ENCODE measurements at places on chromosomes 3 and 15.

DNA sequence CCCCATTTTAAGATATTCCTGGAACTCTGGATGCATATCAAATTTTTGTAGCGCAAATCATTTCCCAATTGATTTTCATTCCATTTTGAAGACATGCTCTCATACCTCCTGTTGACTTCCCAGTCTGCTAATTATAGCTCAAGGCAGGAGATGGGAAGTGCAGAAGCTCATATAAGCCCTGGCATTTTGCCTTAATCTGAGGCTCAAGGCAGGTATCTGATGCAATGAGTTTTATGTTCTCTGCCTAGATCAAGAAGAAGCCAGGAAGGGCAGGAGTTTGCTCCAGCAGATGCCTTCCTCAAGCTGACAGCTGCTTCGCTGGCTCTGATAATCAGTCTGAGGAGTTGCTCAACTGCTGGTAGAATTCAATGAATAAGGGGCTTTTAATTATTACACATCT is 65.6 kb upstream of the NEDD4 start:
- DNase-seq: no peak

DNA sequence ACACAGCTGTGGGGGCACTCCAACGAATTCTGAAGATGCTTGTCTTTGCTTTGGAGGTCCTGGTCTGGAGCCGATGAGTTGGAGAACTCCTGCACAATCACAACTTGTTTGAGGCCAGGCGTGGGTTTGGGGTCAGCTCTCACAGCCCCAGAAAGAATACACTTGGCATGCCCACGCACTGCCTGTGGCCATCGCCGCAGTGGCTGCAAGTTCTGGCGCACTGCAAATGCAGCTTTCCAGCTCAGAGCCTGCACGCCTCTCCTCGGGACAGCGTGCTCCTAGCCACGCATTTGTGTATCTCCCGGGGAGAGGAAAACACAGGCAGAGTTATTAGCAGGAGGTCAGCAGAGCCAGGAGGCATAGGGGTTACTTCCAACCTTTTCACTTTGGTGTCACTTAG is 282.7 kb downstream of the ADAMTS17 start:
- DNase-seq: no peak

DNA sequence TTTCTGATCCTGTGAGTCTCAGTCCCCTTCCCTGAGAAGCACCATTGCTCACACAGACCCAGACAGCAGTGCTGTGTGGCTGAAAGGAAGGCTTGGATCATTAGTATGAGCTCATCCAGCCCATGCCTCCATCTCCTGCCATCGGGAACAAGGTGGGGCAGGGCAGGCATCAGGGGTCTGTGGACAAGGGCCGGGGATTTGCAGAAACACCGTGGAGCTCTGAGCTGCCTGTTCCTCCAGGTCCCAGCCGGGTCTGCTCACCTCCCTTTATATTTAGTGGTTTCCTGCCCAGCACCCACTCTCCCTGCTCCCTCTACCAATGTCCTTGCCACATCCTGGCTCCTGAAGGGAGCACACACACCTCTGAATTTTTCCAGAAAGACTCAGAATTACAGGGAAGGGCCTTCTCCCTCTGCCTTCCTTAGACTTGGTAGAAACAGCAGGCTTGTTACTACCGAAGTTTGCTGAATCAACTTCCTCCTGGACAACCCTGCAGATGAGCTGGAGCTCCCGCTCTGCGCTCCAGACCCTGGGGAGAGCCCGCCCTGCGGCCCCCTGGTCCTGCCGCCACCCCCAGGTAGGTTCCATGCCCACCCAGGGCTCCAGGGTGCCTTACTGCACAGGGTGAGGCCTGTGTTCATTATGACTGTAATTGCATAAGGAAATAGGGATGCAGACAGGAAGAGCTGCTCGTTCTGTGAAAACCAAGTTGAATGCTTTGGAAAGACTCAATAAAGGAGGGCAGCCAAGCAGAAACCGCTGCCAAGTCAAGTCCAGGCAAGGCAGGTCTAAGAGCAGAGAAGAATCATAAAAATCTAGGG is 128.1 kb downstream of the NSMCE3 start:
- no peak for DNase-seq

- DNase-seq: no peak
Observed at GRCh38 chr3:14810070-14810791, 8.5 kb upstream of the FGD5 start.

DNA sequence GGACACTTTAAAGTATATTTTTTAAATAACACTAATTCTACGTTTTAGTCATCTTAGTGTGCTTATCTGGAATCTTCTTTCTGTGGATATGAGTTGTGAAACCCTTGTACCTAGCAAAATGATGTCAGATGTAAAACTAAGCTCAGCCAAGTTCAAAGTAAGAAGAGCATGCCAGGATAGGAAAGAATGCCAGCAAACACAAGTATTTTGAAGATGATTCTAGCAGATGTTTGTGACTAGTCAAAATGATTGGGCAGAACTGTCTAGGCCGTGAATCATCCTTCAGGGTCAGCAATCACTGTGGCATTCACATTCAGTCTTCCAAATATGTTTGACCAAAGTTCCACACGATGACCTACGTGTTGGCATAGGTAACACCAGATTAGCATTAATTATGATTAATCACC is 5.4 kb upstream of the PLOD2 start:
- DNase-seq: no peak

DNA sequence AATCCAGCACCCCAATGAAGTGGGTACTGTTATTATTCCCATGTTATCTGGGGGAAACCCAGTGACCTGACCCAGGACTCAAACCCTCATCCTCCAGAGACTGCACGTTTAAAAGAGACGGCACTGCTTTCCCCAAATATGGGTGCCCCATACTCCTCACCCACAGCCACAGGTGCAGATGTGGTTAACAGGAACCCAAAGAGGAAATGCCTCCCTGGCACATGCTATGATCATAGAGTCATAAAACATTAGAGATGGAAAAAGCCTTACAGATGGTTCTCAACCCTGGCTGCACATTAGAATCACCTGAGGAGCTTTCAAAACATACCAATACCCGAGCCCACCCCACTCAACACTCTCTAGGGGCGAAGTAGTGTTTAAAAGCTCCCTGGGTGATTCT is 111.5 kb downstream of the SEMA5B start:
- no peak for DNase-seq

- DNase-seq: no peak
Observed at GRCh38 chr3:135197246-135197645, 402.2 kb downstream of the EPHB1 start.

GRCh38 chr3:152581951-152582350 is 253.0 kb upstream of the P2RY1 start:
- no peak for DNase-seq

GRCh38 chr3:105232553-105232952 is 134.2 kb upstream of the ALCAM start:
- DNase-seq: no peak

- no peak for DNase-seq
Observed at GRCh38 chr3:70734756-70735155, 422.3 kb upstream of the MDFIC2 start.

DNA sequence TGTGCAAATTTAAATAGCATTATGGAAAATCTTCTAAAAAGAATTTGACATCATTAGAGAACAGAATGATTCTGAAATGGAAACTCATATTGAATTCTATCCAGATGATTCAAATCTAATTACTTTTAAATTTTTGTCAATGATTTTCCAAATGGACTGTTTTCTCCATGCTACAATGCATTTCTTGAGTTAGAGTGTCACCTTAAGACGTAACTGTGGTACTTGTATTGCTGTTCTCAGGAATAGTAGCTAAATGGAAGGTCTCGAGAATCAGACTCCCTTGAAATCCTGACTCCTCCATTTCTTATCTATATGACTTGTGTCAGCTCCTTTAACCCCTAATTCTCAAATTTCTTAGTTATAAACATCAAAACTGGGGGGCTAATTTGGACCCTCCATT is 102.3 kb downstream of the P2RY1 start:
- DNase-seq: no peak

- no peak for DNase-seq
Observed at GRCh38 chr3:64608741-64609140, 79.1 kb downstream of the ADAMTS9 start.

- DNase-seq: no peak
Observed at GRCh38 chr15:45573961-45574629, 13.1 kb upstream of the BLOC1S6 start.

DNA sequence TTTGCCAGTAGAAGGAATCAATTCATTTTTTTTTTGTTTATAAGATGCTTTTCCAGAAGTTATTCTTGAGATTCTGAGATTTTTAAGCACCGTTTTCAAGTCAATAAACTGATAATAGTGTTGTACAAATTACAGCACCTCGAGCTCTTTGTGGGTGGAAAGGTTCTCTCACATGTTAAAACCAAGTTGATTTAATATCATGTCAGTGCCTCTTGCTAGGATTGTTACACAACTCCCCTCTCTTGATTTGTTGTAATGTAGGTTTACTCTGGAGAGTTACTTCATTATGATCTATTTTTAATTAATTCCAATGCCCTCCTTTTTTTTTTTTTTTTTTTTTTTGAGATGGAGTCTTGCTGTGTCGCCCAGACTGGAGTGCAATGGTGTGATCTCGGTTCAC is 25.8 kb upstream of the UBXN7 start:
- no peak for DNase-seq

DNA sequence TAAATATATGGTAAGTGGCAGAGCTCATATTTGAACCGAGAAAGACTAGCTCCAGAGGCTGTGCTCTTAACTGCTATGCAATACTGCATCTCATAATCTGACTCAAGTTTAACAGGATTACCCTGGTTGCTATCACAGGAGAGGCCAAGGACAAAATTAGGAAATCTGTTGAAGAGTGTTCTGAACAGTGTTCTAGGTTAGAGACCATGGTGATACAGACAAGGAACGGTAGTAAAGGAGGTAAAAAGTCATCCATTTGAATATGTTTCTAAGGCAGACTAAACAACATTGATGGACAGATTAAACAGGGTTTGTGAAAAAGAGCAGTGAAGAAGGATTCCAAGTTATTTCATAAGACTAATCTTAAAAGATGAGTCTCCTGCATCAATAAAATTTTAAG is 22.1 kb downstream of the PLOD2 start:
- no peak for DNase-seq

- DNase-seq: no peak
Observed at GRCh38 chr3:66492672-66493071, 8.2 kb downstream of the LRIG1 start.

- no peak for DNase-seq
Observed at GRCh38 chr3:135565546-135565945, 400.0 kb upstream of the PPP2R3A start.

DNA sequence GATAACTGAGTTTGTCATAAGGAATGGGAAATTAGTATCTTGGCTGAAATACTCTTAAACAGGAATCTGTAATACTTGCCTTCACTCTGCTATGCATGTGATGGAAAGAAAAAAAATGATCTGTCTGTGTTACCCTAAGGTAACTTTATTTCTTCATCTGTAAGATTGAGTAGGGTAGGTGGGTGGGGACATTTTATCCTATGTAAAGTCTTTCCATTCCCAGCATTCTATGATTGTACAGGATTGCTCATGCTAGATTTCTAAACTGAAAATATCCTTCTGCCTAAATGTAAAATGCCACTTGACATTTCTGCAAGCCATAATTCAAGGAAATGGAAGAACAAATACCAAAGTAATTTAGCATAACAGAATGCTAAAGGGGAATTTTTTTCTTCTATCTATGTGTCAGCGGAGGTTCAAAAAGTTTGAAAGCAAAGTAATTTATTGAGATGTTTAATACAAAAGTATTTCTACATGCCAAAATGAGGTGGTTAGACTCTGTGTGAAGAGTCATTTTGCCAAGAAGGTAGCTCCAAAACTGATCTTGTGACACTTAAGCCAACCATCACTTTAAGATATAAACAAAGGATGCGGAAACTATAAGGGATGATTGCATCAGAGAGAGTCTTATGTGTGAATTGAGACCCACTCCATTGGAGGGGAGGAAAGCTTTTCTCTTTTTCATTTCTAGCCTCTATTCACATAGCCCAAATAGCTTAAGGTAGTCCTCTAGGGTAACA is 46.6 kb upstream of the SERPINI2 start:
- DNase-seq: no peak

GRCh38 chr3:71582036-71582611 is 1.4 kb downstream of the FOXP1 start:
- DNase-seq: peak; percentile 41

Measured in stimulated activated CD4-positive, alpha-beta T cell treated with anti-CD3 and anti-CD28 coated beads, Interleukin-2, amount 100 ng/mL, for 48 hours (primary cell).